ENCODE measurements at places on chromosomes 3 and 15. TPM values are rescaled to one million over a fixed set of nuclear protein-coding genes. Genes with fewer than 3 reads are reported as not detected.

FOXL2 gene
- 4.2 TPM for total RNA-seq

ALPK3 gene
- 0.10 TPM for total RNA-seq

MLF1 gene
- total RNA-seq, result 30.6 TPM

TLR9 gene
- not detected for total RNA-seq

LTK gene
- 0.06 TPM for total RNA-seq

CYP1A1 gene
- total RNA-seq, result 1.5 TPM

TGM4 gene
- 0.39 TPM for total RNA-seq

TAGLN3 gene
- not detected for total RNA-seq

TMIE gene
- total RNA-seq, result 0.19 TPM

LDHAL6B gene
- total RNA-seq, result not detected

NANOGP8 gene
- total RNA-seq, result not detected

SRP14 gene
- 266 TPM for total RNA-seq

GOLGA8N gene
- total RNA-seq, result 1.3 TPM

PRSS50 gene
- total RNA-seq, result not detected

AP3B2 gene
- 0.77 TPM for total RNA-seq

ADGRG7 gene
- not detected for total RNA-seq

GOLGA8O gene
- 0.27 TPM for total RNA-seq

GOLGA8G gene
- not detected for total RNA-seq

HEG1 gene
- 19.8 TPM for total RNA-seq

EPB42 gene
- total RNA-seq, result not detected

STRA6 gene
- total RNA-seq, result 66.5 TPM

KBTBD13 gene
- total RNA-seq, result not detected

LHFPL4 gene
- 0.07 TPM for total RNA-seq

VGLL3 gene
- 16.1 TPM for total RNA-seq

SEMA5B gene
- total RNA-seq, result 0.16 TPM

ACKR2 gene
- total RNA-seq, result 0.10 TPM

FEM1B gene
- total RNA-seq, result 35.1 TPM

BFSP2 gene
- not detected for total RNA-seq
